Stimulated activated CD4-positive, alpha-beta T cell treated with anti-CD3 and anti-CD28 coated beads, Interleukin-4, amount 100 ng/mL, for 1 hour (primary cell): ENCODE measurements at places on chromosomes 11 and 22.

- DNase-seq = no peak
Observed at GRCh38 chr11:97351939-97352338, 962.1 kb downstream of the JRKL start.

GRCh38 chr22:46739094-46739870 is 1.2 kb upstream of the CERK start:
- no peak for DNase-seq

DNA sequence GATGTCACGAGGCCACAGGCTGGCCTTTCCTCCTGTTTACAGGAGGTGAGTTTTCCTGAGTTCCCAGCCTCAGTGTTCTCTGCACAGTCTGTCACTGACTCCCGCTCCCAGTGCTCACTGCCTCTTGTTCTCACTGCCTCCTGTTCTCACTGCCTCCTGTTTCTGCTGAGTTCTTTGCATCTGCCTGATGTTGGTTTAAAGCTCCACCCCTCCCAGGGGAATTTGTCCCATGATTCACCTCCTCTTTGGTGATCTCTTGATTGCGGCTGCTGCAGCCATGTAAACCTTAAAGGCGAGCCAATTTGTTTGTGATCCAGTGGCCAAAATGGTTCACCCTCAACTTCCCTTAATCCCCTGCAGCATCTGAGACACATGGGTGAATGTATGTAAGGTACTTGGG is 6.0 kb upstream of the TUBA8 start:
- DNase-seq = no peak

DNA sequence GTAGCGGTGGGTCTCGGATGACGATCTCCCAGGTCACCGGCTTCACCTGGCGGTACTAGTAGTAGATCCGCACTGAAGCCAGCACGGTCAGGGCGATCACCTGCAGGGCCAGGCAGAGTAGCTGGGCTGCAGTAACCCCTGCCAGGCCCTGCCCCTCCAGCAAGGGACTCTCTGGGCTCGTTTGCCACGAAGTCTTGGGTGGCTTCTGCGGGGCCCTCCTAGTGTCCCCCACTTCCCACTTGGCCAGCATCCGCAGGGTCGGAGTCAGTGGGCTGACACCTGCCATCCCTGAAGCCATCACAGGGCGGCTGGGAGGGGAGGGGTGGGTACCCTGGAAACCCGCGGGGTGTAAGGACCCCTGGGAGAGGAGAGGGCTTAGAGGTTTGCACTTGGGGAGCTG is 214.0 kb downstream of the OR4C45 start:
- DNase-seq = no peak
